ENCODE measurements at places on chromosomes 6 and 20. TPM values are rescaled to one million over a fixed set of nuclear protein-coding genes. Genes with fewer than 3 reads are reported as not detected.

- no peak for DNase-seq
Observed at GRCh38 chr6:53119349-53119748, 29.3 kb downstream of the GCM1 start.

DNA sequence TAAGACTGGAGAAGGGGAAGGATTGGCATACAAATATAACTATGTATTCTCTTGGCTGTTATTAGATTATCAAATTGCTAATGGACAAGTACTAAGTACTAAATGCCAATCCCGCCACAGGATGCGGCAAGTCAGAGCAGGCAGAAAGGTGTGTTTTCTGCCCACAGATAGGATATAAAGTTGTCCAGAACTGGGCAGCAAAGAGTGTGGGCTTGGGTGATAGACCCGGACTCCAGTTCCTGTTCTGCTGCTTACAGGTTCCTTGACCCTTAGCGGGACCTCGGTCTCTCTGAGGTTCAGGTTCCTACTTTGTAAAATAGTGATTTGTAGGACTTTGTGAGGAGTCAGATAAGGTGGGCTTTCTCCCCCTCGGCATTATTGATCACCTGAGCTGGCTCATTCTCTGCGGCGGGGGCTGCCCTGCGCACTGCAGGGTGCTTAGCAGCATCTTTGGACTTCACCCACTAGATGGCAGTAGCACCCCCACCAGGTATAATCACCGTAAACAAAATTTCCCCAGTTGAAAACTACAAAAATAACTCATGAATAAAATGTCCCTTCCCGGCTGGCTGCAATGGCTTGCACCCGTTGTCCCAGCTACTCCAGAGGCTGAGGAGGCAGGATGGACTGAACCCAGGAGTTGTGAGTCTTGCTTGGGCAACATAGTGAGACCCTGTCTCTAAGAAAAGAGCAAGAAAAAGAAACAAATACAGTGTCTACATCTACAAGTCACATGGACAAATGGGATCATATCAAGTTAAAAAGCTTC is 193.1 kb downstream of the DOK5 start:
- no peak for DNase-seq

DNA sequence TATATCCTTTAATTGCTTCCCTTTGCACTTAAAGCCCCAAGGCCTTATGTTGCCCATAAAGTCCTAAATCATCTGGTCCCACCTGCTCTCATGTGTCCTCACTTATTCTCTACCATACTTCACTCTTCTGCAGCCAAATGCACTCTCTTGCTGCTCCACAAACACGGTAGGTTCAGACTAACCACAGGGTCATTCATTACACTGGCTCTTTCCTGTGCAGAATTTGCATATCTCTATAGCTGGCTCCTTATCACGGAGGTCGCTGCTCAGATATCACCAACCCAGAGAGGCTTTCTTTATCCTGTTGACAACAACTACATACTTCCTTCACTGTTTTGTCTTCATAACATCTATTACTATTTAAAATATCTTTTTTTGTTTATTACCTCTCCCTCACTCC is 86.8 kb downstream of the MOXD1 start:
- DNase-seq, result no peak

The SIRPA gene
- 40.5 TPM for total RNA-seq

The RIMS4 gene
- 1.2 TPM for total RNA-seq

The EDN3 gene
- total RNA-seq, result not detected

- DNase-seq, result no peak
Observed at GRCh38 chr6:159929819-159930218, 39.0 kb downstream of the MAS1 start.

The RNF144B gene
- 16.2 TPM for total RNA-seq

All from right cardiac atrium (tissue), 5 donors.